Activated CD4-positive, alpha-beta T cell treated with anti-CD3 and anti-CD28 coated beads, Interleukin-2, amount 50 U/mL, for 48 hours (primary cell): ENCODE measurements at places on chromosomes 1 and 21.

DNA sequence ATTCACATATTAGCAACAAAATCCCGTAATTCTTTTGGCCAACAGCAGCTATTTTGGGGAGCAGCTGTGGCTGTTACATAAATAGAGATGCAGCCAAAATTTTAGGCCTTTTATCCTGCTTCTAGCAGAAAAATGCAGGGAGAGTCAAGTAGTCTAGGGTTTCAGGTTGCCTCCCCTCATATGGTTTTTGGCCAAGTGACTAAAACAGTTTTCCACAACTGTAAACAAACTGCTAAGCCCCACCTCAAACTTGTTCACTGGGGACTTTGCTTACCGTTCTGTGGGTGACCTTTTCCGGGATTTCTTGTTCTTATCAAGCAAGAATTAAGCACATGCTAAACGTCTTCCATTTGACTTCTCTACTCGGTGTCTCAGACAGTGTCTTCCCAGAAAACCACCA, 133.4 kb downstream of the EDEM3 start:
- DNase-seq, result no peak

DNA sequence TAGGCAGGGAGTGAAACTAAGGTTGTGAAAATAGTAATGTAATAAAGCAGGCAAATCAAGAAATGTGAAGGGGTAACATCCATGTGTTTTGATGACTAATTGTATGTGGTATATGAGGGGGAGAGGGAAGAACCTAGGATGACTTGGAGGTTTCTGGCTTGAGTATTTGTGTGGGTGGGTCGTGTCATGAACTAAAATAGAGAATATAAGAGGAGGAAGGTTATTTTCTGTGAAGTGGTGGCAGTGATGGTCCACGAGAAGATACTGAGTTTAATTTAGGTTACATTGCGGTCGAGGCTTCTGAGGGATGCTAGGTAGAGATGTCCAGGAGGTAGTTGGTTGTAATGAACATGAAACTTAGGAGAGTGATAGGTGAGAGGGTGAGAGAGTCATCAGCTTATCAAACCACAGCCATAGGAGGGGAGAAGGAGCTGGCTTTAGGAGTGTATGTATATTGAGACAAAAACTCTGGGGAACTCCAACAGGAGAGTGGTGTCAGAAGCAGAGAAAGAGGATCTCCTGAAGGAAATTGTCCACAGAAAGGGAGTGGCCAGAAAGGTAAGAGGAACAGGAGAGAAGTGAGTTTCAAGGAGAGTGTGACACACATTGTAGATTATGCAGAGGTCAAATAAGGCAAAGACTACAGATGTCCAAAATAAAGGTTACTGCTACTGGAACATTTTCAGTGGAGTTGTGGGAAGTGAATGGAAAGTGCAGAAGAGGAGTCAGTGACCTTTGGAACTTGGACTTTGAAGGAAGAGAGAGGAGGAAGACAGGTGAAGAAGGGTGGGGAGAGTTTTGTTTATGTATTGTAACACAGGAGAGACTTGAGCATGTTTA, 89.0 kb upstream of the MACF1 start:
- peak; percentile 23 for DNase-seq

- DNase-seq, result no peak
Observed at GRCh38 chr1:192159781-192160180, 1.5 kb downstream of the RGS18 start.

- no peak for DNase-seq
Observed at GRCh38 chr1:30754684-30755171, 2.8 kb downstream of the LAPTM5 start.

GRCh38 chr1:89104147-89104546, 21.8 kb downstream of the GBP2 start:
- no peak for DNase-seq

DNA sequence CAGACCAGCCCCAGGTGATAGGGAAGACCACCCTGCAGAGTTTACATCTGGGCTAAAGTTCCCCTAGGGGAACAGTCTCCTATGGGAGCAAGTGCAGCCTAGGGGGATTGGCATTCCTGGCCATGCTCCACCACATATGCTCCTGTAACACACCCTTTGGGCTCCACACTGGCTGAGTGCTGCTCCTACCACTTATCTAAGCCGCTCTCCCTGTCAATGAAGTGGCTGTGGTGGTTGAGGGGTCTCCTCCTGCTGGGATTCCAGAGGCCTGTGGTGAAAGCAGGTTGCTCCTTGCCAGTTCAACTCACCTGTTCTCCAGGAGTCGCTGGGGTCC, 51.1 kb downstream of the COL24A1 start:
- no peak for DNase-seq

GRCh38 chr1:186091222-186091720, 283.8 kb downstream of the TPR start:
- DNase-seq, result no peak
